ENCODE measurements at places on chromosomes 12 and 14.
A peak's percentile ranks its signal among the peaks of the same experiment; 100 is the strongest.

- no peak for DNase-seq
These were observed 38.5 kb downstream of the C2CD5 start for GRCh38 chr12:22505826-22506225.

DNA sequence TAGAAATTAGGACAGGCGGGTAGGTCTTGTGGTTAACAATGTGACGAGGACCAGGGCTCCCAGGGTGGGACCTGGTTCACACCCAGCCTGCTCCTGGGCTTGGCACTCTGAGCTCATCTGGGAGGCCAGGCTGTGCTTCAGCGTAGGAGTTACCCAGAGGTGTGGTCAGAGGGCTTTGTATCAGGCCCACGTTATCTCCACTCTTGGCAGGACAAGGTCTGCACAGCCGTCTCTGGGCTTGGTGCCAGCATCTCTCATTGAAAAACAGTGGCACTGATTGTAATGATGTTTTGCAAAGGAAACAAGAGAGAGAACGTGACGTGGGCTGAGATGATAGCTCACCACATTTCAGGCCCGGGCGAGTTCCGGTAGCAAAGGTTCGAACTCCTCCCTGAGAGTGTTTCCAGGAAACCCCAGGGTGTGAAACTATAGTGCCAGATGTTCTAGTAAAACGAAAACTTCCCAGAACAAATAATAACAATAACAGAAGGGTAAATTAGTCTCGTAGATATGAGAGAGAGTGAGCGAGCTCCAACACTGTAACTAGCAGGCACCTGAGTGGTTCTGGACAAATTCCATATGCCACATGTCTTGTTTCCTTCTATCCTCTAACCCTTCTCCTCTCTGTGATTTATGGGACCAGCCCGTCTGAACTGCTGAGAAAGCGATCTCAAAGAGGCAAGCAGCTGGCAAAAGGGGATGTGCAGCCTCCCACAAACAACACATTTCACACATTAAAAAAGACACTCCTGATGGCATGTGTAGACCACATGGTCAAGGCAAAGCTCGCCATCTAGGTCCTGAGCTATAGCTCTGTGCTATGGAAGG is 227.3 kb downstream of the KTN1 start:
- DNase-seq: peak; percentile 39

DNA sequence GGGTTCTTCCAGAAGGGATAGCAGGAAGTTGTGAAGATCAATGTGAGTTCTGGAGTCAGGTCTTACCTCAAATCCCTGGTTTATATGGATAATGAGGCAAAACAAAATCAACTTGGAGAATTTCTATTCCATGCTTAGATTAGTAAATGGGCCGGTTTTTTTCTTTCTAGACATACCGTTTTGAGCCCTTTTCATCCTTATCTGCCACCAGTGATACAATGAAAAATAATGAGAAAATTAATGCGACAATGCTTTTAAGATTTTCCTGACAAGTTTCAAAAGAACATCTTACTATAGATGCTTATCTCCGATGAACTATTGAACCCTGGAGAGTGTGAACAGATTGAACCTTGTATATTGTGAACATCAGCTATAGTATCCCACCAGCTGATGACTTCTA is 262.7 kb downstream of the BTG1 start:
- DNase-seq: no peak

DNA sequence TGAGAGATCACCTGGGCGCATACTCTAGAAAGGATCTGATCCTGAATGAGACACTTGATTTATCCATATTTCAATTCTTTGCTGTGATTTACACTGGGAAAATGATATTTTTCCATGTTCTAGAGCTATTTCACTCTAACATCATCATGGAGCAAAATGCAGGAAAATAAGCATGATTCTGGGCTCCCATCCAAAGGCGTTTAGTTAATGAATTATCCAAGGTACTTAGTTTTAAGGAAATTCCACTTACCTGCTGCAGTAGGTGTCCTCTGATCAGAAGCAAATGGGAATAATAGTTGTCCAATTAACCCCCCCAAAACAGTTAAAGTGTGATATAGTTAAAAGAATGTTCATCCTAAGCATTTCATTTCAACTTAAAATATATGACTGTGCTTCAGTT is 204.5 kb upstream of the PRKD1 start:
- DNase-seq: no peak

- no peak for DNase-seq
These were observed 32.1 kb downstream of the PRMT8 start for GRCh38 chr12:3523058-3523457.

- DNase-seq: no peak
These were observed 18.2 kb downstream of the PTGER2 start for GRCh38 chr14:52332269-52332668.

GRCh38 chr12:12182703-12183365 is 84.0 kb downstream of the LRP6 start:
- DNase-seq: peak; percentile 13

DNA sequence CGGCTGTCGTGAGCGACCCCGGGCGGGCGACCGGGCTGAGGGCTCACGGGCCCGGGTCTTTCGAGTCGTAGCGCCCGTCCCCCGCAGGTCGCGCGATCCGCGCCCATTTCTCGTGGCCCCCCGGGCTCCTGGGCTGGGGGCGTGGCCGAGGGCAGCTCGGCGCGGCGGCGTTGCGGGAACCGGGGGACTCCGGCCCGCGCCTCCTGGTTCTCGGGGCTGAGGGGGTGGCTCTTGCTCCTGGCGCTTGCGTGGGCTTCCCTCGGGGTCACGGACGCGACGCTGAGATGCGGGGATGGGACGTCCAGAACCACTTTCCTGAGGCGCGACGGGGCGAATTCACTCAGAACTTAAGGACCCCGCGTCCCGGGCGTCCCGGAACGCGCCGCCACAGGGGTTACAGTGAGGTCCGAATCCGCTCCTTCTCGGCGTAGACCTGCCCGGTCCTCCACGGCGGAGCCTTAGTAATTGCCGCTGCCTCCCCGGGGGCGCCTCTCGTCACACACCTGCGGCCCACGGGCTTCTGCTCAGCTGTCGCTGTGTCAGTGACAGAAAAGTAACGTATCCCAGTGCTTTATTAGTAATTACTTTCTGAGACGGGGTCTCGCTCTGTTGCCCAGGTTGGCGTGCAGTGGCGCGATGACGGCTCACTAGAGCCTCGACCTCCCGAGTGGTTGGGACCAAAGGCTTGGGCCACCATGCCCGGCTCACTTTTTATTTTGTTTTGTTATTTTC is 606 bp downstream of the EP400 start:
- no peak for DNase-seq

GRCh38 chr12:55850401-55850800 is 7.7 kb upstream of the MMP19 start:
- DNase-seq: no peak

GRCh38 chr12:130849561-130850417 is 10.7 kb upstream of the STX2 start:
- no peak for DNase-seq

DNA sequence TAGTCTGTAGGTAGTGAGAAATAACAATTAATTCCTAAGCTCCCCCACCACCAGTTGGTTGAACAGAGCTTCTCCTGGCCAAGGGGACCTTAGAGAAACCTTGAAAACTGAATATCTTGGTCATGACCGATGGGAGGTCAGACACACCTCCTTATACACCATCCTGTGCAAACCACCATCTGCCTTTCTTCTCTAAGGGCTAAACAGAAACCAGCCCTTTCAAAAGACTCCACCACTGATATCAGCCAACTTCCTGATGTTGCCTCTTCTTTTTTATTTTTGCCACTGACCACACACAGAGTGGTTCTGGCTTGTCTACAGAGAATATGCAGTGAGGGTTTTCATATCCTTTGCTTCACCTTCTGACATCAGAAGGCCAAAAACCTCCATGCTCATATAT is 977.7 kb upstream of the SEL1L start:
- DNase-seq: no peak

GRCh38 chr14:100071545-100071944 is 6.3 kb downstream of the EVL start:
- no peak for DNase-seq

DNA sequence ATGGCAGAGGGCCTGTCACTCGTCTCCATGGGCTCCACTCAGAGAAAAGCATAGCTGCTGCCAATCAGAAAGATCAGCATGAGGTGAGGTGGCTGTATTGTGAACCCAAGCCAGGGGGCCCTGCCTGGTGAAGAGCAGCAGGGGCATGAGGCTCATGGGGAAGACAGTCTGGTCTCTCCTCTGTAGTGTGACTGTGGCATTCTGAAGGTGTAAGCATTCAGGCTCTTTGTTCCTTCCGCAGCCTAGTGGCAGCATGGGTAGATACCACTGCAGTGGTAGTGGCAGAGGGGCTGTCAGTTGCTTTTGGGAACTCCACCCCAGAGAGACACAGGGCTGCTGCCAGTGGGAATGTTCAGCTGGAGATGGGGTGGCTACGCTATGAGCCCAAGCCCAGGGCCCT is 5.1 kb upstream of the CLEC4D start:
- no peak for DNase-seq

GRCh38 chr14:90903101-90903500 is 86.9 kb upstream of the TTC7B start:
- peak; percentile 29 for DNase-seq

GRCh38 chr14:93481758-93482157 is 51.0 kb downstream of the UNC79 start:
- DNase-seq: no peak

DNA sequence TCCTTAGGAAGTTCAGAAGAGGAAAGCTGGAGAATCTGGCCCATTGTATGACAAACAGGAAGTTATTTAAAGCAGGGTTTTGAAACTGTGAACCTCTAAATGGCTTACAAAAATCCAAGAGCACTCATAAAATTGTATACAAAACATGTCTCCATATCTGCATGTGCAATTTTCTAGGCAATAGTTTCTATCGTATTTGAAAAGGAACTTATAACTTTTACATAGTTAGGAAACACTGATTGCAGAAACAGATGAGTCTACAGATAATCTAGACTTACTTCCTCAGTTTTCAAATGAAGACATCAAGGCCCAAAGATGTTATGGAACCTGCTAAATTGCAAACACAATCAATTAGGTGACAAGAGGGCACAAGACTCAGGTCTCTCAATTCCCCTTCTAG is 53.3 kb upstream of the ETV6 start:
- DNase-seq: no peak

GRCh38 chr14:86464341-86464740 is 934.4 kb downstream of the FLRT2 start:
- DNase-seq: no peak

DNA sequence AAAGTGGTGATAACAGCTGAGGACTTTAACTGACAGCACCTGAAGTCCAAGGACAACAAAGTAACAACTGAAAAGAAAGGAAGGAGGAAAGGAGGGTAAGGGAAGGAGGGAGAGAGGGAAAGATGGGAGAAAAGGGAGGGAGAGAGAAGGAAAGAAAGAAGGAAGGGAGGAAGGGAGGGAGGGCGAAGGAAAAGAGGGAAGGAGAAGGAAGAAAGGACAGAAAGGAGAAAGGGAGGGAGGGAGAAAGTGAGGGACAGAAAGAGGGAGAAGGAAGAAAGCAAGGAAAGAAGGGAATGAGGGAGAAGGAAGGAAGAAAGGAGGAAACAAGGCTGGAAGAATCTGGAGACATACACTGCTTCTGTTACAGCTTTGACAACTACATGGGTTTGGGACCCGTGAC is 494.4 kb downstream of the FUT8 start:
- DNase-seq: no peak

- DNase-seq: no peak
These were observed 109.0 kb downstream of the APAF1 start for GRCh38 chr12:98754095-98754494.

DNA sequence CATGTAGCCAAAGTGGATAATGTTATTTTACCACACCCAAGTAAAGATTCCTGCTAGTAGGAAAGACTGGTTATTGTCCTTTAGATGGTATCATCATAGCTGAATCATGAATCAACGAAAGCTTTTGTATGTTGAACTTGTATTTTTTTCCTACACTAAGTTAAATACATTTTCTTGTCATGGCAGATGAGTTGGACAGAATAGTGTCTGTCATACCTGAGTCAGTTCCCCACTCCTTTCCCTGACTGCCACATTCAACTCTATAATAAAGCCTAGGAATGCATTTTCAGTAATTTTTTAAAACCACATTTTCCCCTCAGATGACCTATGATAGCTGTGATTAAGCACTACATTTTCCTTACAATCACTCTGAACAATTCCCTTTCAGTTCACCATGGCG is 9.3 kb upstream of the PTHLH start:
- no peak for DNase-seq

DNA sequence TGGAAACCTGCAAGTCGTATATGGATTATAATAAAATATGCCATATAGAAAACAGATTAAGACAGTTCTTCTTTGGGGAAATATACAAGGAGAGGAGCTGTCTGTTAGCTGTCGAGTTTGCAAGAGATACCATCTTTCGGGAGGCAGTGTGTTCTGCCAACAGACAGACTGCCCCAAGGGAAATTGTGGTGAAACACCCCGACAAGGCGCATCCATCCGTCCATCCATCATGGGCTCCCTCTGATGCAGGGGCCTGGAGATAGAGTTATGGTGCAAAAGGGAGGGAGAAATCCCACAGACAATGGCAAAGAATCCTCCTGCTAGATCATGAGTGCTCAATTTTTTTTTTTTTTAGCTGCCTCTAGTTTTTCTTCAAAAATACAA is 156.3 kb downstream of the DPF3 start:
- no peak for DNase-seq

GRCh38 chr14:75831455-75831854 is 150.3 kb downstream of the TGFB3 start:
- DNase-seq: no peak

GRCh38 chr12:54304187-54304810 is 3.5 kb upstream of the NFE2 start:
- no peak for DNase-seq

- no peak for DNase-seq
These were observed 101.7 kb upstream of the CLEC14A start for GRCh38 chr14:38357557-38357956.

DNA sequence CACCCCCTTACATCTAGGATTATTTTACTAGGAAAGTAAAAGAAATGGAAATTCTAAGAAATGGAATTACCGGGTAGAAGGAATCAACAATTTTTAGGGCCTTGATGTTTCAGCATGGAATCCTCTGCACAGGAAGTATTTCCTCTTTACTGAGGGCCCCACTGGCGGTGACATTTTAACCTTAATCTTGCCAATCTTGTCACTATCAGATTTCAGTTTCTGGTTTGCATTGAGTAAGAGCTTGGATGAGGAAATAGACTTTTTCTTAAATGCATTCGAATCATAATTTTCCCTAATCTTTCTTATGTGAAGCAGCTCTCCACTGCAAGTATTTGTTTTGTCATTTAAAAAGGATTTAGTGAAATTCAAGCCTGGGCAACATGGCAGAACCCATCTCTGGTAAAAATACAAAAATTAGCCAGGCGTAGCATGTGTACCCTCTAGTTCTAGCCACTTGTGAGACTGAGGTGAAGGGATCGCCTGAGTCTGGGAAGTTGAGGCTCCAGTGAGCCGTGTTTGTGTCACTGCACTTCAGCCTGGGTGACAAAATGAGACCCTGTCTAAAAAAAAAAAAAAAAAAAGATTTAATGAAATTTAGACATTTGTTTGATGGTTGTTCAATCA is 40.7 kb downstream of the TPCN1 start:
- DNase-seq: no peak

DNA sequence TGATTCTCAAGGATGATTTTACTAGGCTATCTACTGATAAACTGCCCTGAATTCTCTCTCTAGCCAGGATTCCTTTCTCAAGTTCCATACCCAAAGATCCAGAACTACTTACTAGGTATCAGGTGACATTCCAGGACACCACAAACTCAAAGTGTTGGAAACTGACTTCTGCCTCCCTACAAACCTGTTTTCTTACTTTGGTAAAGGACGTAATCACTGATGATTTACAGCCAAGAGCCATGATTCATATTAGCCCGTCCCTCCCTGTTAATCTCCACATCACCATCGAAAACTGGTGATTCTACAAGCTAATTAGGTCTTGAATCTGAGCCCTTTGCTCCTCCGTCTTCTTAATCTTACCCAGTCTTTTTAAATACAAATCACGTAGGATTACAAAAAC is 1.0 kb upstream of the ATG14 start:
- no peak for DNase-seq
